ENCODE measurements at places on chromosomes 13 and 19.

GRCh38 chr19:39805104-39805503 lies 26.4 kb downstream of the LEUTX start:
- DNase-seq = no peak

GRCh38 chr13:53648673-53649072 lies 620.1 kb downstream of the OLFM4 start:
- no peak for DNase-seq

- DNase-seq = no peak
Measured at GRCh38 chr13:59519819-59520218, 643.9 kb downstream of the DIAPH3 start.

DNA sequence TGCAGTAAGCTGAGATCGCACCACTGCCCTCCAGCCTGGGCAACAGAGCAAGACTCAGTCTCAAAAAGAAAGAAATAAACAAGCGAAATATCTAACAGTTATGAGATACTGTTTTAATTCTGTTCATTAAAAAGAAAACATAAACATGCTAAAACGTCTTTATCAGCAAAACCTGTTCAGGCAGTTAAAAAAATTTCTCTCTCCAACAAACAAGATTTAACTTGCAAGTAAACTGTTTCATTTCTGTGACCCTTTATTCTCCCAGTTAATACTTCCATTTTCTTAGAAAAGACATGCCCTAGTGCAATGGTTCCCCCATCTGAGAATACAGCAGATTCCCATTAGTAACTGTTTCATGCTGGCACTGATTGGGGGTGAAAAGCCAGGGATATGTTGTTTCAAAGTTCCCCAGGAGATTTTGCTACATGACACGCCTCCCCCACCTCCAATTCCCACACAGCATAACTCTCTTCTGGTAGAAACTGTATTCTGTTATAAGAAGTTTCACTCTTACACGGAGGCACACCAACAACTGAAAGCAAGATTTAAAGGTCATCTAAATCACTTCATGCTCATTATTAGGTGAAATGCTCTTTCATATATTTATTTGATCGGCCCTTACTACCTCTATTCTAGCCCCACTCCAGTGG lies 24.4 kb downstream of the ELF1 start:
- peak; percentile 59 for DNase-seq

DNA sequence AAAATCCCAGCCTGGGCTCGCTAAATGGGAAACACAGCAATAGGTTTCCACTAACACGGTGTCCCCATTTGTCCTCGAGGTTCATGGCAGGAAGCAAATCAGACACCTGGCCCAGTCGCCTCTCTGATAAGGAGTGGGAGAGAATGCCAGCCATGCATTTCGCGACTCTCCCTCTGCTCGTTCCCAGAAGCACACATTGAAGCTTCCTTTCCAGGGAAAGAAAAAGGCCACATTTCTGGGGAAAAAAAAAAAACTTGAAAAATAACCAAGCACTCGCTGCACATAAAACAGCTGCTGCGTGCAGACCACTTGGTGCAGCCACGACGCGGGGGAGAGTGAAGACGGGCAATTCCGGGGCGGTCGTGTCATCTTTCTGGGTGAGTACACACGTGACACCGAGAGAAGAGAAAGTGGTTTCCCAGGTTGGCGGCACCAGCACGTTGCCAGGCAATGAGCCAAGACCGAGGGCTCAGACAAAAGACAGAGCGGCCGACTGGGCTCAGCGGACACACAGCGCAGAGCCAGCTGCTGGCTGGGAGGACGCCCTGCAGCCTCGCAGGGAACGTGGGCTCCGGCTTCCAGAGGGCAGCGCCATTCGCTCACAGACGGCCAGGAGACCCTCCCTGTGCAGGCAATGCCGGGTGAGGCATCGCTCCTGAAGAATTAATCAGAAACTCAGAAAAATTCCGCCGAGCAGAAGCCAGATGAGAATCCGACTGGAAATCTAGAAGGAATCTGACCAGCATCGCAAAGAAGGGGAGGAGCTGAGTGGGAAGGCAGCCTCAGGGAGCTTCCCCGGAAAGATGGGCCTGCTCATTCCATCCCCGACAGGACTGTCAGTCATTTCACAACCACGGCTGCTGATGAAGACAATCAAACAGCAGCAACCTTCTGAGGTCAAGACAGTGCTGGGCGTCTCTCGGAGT lies 83.2 kb upstream of the IRS2 start:
- DNase-seq = peak; percentile 13

Data from GM06990 (cell line).